ENCODE measurements at places on chromosomes 12 and 14. TPM values are rescaled to one million over a fixed set of nuclear protein-coding genes. Genes with fewer than 3 reads are reported as not detected.

Gene LHX5
- total RNA-seq, result not detected

DNA sequence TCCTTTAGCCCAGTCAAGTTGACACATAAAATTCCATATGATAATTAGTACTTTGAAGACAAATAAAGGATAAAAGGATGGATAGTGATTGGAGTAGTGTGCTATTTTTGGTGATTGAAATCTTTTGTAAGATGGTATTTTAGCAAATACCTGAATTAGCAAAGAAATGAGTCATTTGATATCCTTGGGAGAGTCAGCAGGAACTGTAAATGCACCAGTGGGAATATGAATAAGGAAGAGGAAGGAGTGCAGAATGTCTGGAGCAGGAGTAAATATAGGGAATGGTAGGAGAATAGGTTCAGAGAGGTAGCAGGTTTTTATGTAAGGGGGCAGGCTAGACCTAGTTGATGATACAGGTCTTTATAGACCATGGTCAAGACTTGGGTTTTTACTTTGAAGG is 75.0 kb downstream of the TRMT5 start:
- no peaks in the 10 kb centered on the region for H3K27me3 ChIP-seq
- H3K27ac ChIP-seq, result no peak overlapping the region
- no peaks in the 10 kb centered on the region for H3K4me1 ChIP-seq
- no peak overlapping the region for H3K4me3 ChIP-seq
- DNase-seq, result no peak

DNA sequence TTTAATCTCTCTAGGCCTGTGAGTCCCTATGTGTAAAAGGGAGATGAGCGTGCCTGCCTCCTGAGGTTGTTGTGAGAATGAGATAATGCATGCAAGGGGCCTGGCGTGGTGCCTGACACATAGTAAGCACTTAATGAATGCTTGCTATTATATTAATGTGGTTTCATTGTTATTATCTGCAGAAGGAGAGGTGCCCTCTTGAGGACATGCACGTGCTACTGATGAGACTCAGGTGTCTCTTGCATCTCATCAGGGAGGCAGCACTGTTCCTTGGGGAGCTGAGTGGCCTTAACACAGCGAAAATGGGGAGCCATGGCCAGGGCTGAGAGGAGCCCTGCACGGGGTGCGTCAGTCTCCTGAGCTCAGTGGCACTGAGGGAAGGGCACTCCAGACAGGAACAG is 29.9 kb upstream of the BCDIN3D start:
- no peak overlapping the region for H3K4me3 ChIP-seq
- no peaks in the 10 kb centered on the region for H3K27me3 ChIP-seq
- H3K36me3 ChIP-seq, result no peaks in the 10 kb centered on the region
- no peak overlapping the region for H3K27ac ChIP-seq
- DNase-seq, result no peak
- peaks cover 22% of the 10 kb centered on the region for H3K4me1 ChIP-seq

DNA sequence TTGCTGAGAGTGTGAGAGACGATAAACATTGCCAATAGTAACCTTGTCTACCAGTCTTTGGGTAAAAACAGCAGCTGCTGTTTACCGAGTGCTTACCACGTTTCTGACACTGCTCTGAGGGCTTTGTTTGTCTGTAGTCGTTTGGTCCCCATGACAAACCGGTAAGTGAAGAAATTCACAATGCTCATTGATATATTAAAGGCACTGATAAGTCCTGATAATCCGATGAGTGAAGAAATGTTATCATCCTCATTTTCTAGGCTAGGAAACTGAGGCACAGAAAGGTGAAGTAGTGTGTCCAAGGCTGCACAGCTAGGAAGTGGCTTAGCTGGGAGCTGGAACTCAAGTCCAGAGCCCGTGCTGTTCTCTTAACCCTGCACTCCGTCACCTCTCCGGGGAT is 138.6 kb downstream of the SCARB1 start:
- no peaks in the 10 kb centered on the region for H3K27me3 ChIP-seq
- no peak for DNase-seq
- H3K27ac ChIP-seq, result peak overlapping the region; percentile 17
- H3K4me1 ChIP-seq, result peaks cover 36% of the 10 kb centered on the region

Gene KRT80
- total RNA-seq, result not detected

DNA sequence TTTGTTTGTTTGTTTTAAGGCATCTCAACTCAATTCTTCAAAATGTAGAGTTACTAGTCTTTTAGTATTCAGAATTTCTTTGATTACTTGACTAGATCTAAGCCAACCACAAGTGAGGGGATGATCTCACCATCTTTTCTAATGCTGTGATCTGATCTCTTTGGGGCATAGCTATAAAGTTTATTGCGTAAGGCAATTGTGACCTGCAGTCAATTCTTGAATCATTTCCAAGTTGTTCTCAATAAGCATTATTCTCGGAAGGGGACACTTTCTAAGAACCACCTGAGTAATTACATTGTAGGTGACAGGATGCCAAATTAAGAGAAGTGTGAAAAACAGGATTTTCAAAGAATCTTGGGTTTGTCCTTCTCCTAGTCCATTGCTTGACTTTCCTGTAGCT is 13.1 kb downstream of the DACT1 start:
- no peak for DNase-seq
- no peaks in the 10 kb centered on the region for H3K27me3 ChIP-seq
- H3K36me3 ChIP-seq, result peaks cover 6% of the 10 kb centered on the region
- H3K27ac ChIP-seq, result no peak overlapping the region

Gene TBX5
- 21.7 TPM for total RNA-seq

Gene KRT72
- not detected for total RNA-seq

- DNase-seq, result no peak
- H3K4me3 ChIP-seq, result no peak overlapping the region
- no peaks in the 10 kb centered on the region for H3K27me3 ChIP-seq
- H3K27ac ChIP-seq, result no peak overlapping the region
- H3K4me1 ChIP-seq, result no peaks in the 10 kb centered on the region
- H3K36me3 ChIP-seq, result no peaks in the 10 kb centered on the region
Observed at GRCh38 chr14:61211476-61212255, 69.5 kb downstream of the TMEM30B start.

Gene KRT74
- not detected for total RNA-seq

DNA sequence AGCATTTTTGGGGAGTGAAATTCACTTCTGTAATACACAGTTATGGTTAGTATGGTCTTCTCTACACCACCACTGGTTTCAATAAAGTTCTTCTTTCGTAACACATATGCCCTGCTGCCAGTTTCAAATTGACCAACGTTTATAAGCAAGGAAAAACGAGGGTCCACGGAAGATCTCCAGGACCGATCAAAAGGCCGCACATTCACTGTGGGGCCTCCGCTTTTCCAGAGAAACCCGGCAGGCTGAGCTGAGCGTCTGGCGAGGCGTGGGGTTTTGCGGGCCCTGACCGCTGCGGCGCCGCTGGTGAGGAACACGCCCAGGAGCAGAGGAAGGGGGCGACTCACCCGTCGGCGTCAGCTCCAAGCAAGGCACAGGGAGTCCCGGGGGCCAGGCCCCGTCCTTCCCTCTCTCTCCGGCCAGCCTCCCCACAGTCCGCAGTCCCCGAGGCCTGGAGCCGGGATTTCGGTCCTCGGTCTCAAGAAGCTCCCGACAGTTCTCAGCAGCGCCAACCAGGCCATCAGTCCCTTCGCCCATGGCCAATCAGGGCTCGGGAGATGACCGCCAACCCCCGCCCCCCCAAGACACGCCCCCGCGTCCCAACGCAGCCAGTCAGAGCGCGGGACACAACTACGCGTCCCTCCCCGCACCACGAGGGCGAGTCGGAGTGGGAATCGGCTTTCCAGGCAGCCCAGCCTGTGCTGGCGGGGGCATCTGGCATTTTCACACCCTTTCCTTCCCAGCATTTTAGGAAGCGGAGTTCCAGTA is at the start of gene MTERF2:
MTERF2 (minus strand) TSS at position 522 of the 765 bp plus-strand sequence. CDS start 8,432 bp downstream, outside the sequence.
- H3K36me3 ChIP-seq, result peaks cover 4% of the 10 kb centered on the region
- peaks cover 57% of the 10 kb centered on the region for H3K4me1 ChIP-seq
- no peaks in the 10 kb centered on the region for H3K27me3 ChIP-seq
- peak; percentile 99 for DNase-seq

Gene TIMELESS
- total RNA-seq, result 2.3 TPM
